ENCODE measurements at places on chromosomes 12 and 14.

DNA sequence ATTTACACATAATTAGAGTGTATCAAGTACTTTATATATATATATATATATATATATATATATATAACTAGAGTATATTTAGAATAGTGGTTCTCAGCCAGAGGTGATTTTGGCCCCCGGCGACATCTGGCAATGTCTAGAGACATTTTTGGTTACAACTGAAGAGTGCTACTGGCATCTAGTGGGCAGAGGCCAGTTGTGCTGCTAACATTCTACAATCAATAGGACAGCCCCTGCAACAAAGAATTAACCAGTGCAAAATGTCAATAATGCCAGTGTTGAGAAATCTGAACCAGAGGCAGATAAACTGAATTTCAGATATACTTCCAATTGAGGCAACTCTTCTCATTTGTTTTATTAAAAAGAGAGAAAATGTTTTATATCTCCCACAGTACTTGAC lies 8.9 kb downstream of the GTF2A1 start:
- no peak for DNase-seq

GRCh38 chr14:24817212-24818057 lies 183.4 kb upstream of the GZMB start:
- DNase-seq, result no peak

- DNase-seq, result no peak
Observed at GRCh38 chr14:23829736-23830471, 123.7 kb upstream of the DHRS4 start.

DNA sequence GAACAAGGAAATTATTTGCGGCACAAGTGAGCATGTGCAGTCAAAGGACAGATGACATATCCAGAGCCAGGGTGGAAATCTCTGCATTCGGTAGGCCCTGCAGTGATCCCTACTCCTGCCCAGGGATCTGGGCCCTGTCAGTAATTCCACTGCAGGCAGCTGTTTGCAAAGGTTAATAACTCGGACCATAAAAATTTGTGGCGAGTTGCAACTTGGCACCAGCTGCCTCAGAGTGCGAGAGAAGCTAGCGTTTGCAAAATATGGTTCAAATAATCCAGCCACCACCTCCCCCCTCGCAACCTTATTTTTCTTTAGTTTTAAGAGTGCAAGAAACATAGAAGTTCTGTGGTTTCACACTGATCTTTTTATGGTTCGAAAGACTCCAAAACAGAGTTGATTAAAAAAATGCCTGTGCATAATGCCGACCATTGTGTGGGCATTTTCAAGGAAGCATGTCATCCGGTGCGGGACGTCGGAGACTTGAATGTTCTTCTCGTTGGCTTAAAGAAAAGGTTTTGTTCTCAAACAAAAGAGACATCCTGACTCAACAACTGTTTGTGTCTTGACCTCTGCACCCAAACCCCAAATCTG lies 224.5 kb downstream of the BCL11B start:
- no peak for DNase-seq

DNA sequence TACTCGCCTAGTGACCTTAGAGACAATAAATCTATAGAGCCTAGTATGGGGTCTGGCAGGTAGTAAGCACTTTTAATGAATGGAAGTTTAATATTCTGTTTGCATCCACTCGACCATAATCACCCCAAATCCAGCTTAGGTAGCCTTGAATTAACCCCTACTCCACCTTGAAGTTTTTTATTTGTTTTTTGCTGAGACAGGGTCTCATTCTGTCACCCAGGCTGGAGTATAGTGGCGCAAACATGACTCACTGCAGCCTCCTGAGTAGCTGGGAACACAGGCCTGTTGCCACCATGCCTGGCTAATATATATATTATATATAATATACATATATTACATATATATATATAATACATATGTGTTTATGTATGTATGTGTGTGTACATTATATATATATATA lies 38.8 kb downstream of the MDM2 start:
- DNase-seq, result no peak

DNA sequence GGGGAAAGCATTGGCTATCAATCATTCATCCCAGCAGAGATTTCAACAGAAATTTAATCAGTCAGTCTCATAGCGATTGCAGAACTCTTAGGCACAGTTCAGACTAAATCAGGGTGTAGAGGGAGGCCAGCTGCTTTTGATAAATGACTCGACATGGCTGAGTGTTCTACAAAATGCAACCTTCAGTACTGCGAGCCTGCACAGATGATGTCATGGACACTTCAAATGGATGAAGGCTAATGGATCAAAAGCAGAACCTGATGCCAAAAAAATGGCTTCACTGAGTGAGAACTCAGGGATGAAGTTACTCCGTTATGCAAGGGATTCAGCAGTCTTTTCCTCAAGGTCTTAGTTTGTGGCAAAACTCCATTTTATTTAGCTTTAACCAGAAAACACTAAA lies 167.3 kb downstream of the DACT1 start:
- no peak for DNase-seq
